Eye (tissue), 1 donor: ENCODE measurements at places on chromosomes 7 and 10.

DNA sequence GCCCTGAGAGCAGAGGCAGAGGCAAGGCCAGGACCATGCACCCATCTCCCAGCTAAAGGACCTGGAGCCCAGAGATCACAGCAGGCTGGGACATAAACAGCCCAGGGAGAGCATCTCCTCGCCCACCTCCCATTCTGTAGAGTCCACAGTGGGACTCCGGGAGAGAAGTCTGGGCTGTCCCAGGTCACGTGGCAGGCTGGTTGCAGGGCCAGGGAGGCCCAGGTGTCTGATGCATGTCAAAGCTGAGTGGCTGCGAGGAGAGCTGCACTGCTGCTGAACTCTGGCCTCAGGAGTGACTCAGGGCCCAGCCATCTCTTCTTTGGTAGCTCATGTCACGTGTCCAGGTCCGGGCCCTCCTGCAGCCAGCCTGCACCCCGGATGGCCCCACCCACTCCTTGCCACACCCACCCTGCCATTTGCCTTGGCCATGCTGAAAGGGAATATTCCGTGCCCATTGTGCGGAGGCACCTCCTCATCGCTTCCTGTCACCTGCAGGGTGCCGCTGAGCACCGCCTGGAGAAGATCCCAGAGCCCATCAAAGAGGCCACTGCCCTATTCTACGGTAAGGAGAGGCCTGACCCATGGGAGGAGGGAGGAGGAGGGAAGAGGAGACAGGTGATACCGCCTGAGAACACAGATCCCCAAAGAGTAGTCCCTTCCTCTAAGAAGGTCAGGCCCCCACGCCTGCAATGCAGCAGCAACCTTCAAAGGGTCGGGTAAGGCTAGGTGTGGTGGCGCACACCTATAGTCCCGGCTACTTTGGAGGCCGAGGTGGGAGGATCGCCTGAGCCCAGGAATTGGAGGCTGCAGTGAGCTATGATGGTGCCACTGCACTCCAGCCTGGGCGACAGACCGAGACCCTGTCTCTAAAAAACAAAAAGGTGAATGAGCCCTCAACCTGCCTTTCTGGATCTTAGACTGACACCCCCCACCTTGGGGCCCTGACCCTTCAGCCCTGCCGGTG lies 12.6 kb upstream of the SH2B2 start:
- no peak for DNase-seq

DNA sequence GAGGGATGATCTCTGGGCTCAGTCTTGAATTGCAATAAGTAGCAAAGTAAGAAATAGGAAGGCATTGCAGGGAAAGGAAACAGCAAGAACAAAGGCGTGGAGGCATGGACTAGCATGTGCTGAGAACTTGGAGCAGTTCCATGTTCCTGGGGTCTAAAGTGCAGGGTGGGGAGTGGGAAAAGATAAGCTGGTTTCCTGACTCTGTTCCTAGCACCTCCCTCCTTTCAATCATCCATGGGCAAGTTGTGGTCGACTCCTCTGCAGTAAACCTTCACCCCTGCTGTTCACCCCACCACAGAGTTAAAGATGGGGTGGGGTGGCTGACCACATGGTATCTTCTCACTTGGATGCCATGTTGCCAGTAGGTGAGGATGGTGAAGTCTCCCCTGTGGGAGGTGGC lies 29.6 kb downstream of the RPS24 start:
- DNase-seq: no peak

- DNase-seq: no peak
Measured at GRCh38 chr10:66786709-66787108, 139.1 kb upstream of the LRRTM3 start.

- DNase-seq: peak; percentile 61
Measured at GRCh38 chr7:111168182-111168581, 77.3 kb downstream of the LRRN3 start.

- DNase-seq: no peak
Measured at GRCh38 chr7:157586426-157586955, 249.7 kb downstream of the DNAJB6 start.

- no peak for DNase-seq
Measured at GRCh38 chr7:31690935-31691334, 3.9 kb downstream of the PPP1R17 start.

GRCh38 chr7:137007001-137007694 lies 138.7 kb downstream of the CHRM2 start:
- no peak for DNase-seq

GRCh38 chr7:29921404-29922010 lies 68.1 kb downstream of the SCRN1 start:
- DNase-seq: peak; percentile 83

GRCh38 chr7:73742753-73743641 lies 4.4 kb upstream of the ABHD11 start:
- peak; percentile 94 for DNase-seq

GRCh38 chr10:19592276-19592675 lies 224.0 kb upstream of the PLXDC2 start:
- DNase-seq: no peak

DNA sequence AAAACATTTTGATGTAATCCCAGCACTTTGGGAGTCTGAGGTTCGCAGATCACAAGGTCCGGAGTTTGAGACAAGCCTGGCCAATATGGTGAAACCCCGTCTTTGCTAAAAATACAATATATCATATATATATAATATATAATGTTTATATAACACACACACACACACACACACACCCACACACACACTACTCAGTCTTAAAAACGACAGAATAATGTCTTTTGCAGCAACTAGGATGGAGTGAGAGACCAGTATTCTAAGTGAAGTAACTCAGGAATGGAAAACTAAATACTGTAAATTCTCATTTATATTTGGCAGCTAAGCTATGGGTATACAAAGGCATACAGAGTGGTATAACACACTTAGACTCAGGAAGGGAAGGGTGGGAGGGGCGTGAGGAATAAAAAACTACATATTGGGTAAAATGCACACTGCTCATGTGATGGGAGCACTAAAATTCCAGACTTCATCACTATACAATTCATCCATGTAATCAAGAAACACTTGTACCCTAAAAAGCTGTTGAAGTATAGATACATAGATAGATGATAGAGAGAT lies 231.2 kb upstream of the SEMA3A start:
- peak; percentile 10 for DNase-seq

DNA sequence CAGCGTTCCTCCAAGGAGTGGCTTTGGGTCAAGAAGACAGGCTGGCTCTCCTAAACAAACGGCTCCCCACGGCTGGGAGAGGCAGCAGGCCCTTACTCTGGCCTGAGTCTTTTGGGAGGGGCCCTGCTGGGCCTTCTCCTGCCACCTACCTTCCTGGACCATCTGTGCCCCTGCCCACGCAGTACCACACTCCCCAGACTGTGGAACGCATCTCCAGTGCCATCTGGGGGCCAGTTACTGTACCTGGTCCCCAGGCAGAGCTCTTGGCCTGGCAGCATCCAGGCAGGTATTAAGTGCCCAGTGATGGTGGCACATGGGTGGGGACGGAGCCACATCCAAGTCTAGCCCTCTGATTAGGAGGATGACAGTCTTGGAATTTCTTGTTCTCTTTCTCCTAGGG lies 14.4 kb downstream of the ALKBH4 start:
- no peak for DNase-seq

DNA sequence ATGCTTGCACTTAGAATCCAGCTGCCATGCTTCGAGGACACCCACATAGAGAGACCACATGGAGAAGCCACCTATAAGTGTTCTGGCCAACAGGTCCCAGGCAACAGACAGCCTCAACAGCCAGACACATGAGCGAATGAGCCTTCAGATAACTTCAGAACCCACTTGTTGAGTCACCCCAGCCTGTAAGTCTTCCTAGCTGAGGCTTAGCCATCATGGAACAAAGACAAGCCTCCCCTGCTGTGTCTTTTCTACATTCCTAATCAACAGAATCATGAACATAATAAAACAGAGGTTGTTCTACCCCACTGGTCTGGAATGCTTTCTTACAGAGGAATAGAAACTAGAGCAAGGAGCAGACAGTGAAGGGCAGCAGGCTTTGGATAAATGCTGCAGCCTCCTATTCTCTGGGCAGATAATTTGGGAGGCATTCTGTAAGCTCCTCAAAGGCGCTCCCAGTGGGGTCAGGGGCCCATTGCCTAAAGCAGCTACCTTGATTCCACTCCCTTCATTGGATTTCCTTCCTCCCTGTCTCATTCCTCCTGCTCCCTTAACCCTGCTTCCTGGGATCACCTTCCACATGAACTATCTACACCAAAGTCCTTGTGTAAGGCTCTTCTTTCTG lies 4.6 kb downstream of the TLL2 start:
- DNase-seq: peak; percentile 14

DNA sequence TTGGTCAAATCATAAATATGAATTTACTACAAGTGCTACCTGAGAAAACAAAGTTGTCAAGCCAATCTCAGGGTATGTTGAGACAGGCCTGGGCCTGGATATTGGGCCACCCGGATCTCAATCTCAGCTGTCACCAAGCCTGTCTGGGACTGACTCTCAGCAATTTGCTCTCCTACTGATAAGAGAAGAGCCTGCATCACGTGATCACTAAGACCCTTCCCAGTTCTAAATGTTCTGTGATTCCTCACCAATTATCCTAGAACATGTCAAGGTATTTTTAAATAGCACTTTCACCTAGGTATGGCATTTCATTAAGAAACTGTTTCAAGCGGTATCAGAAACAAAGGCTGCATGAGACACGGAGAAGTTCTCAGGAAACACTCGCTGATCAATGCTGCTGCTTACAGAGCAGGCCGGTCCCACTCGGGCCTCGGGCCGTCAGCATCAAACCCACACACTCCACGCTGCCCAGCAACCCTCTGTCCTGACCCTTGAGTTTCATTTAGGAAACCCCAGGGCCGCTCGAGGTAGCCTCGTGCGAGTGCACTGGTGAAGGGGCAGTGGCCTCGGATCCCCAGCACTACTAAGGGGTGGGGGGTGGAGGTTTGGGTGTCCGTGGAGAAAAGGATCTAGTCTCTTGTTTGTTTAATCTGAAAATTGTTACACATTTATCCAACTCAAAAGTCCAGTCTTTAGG lies 4.1 kb downstream of the KLF6 start:
- DNase-seq: no peak
